ENCODE measurements at places on chromosomes 2 and 18.

DNA sequence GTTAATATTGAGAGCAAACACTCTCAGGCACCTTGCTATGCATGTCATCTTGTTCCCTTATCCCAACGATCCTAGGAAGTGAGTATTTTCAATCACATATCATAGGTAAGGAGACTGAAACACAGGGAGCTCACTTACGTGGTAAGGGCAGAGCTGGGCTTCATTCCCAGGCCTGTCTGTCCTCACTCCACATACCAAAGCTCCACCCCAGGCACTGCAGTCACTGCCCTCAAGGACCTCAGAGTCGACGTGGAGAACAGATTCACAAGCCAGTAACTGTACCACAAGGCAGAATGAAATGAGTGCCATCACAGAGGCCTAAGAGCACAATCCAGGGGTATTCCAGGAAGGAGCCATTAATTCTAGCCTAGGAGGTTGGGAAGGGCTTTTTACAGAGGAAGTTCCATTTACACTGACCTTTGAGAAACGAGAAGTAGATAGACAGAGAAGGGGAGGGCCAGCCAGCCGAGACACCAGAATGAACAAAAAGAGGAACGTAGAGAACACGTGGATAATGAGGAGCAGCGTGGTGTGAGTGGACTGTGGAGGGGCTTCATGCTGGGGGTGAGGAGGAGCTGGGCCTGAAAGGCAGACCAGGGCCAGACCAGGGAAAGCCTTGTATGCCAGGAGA, 48.6 kb downstream of the KIAA2012 start:
- no peak for DNase-seq

GRCh38 chr2:197168705-197169104, 141.9 kb downstream of the ANKRD44 start:
- peak; percentile 52 for DNase-seq

DNA sequence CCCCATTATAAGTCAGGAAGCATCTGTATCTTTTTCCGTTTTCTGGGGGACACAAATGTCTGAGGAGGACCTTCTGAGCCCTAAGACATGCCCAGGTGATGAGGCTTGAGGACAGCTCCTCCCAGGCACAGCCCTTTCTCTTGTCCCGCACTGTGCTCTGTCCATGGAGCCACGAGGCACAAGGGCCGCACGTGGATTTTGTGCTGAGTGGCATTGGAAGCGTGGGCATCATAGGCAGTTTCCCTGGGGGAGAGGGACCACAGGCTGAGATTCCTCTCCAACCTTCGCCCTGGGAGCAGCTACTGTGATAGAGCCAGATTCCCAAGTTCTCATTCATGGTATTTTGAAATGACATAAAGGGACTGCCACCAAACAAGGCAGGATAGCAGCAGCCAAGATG, 139.9 kb downstream of the SH3RF3 start:
- DNase-seq = no peak

- DNase-seq = no peak
These were observed 44.3 kb downstream of the SCN9A start for GRCh38 chr2:166331468-166331867.

GRCh38 chr2:11773747-11774525, 27.5 kb downstream of the LPIN1 start:
- no peak for DNase-seq

DNA sequence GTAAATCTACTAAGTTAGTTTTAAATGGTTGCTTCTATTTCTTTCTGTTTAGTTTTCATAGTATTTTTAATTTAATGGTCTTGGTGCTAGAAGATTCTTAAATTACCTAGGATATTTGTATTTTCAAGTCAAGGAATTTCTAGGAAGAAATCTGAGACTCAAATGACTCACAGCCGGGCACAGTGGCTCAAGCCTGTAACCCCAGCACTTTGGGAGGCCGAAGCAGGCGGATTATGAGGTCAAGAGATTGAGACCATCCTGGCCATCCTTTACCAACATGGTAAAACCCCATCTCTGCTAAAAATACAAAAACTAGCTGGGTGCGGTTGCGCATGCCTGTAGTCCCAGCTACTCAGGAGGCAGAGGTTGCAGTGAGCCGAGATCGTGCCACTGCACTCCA, 95.5 kb downstream of the C2orf74 start:
- DNase-seq = no peak

- DNase-seq = no peak
These were observed 60.7 kb downstream of the COL6A3 start for GRCh38 chr2:237353215-237353614.

DNA sequence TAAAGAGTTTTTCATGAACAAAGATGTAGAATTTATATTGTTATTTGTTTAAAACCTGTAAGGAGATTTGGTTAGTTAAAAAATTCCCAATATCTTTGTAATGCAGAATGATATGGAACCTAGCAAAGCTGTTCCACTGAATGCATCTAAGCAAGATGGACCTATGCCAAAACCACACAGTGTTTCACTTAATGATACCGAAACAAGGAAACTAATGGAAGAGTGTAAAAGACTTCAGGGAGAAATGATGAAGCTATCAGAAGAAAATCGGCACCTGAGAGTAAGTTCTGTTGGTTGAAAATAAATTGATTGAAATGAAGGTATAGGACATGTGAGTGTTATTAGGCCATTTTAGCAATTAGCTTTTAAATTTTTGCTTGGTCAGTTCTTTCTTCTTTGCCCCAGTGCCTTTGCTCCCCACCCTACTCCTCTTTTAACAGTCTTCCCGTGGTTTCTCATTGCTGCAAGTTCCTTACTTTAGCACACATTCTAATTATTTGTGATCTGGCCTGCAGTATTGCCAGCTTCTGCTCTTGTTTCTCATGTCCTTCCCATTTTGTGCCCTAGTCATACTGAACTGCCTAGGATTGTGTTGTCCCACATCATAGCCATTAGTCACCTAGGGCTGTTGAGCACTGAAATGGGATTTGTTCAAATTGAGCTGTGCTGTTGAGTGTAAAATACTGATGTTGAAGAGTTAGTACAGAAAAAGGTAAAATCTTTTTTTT, 36.6 kb downstream of the VAPA start:
- no peak for DNase-seq

DNA sequence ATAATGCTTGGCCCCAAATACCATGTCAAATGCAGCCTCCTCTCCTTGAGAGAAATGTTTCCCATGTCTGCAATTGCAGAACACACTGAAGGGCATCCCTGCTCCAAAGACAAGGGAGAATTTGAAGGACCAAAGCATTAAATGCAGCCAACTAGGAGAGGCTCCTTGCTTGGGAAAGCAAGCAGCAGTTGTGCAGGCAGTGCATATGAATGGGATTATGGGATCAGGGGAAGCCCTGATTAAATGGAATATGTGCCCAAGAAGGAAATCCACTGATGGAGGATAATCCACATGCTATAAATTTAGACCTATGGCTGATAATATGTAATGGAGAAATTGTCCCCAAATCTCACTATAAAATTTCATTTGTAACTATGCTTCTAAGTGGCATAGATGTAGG, 116.1 kb downstream of the NCKAP5 start:
- no peak for DNase-seq

DNA sequence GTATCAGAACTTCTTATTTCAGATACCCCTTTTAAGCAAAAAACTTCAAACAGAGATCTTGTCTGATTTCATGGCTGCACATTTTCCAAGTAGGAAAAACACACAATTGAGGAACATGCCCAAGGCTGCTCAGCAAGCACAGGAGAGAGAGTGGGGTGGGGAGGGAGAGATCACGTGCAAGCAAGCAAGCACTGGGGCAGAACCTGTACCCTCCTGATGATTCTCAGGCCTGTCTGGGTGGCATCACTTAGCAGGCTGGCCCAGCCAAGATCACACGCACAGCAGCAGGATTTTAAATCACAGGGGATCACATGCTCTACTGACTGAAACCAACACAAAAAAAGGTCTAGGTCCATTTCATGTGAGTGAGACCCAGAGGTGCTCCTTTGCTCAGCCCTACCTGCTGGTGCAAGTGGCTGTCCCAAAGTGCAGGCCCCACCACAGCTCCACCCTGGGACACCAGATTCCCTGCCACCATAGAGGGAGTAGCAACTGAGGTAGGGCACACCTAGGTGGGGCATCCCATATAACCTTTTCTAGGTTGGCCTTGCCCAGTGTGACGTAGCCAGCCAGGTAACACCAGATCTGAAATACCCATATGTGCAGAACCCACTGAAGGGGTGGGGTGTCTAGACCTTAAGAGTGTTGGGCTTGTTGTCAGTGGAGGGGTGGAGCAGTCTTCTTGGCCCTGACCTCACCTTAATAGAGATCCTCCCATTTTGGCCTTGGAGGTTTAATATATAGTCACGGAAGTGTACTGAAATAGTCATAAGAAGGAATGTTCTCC, 1.8 kb upstream of the LYPD6B start:
- DNase-seq = no peak

GRCh38 chr2:61670591-61671501, 132.7 kb upstream of the XPO1 start:
- peak; percentile 59 for DNase-seq

DNA sequence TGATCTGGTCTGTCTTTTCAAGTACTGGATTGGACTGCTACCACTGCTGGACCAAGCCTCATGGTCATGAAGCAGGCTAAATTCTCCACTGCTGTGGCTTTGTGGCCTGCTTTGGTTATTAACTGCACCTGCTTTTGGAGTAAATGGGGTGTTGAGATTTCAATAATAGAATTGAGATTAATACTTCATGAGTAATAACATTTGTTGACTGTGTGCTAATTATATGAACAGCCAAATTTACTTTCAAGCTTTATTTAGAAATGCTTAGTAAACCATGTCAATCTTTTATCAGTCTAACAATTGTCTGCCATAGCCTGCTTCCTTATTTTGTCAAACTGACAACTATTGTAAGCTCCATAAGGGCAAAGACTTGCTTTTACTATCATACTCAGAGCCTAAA, 27.4 kb upstream of the MTIF2 start:
- DNase-seq = no peak

DNA sequence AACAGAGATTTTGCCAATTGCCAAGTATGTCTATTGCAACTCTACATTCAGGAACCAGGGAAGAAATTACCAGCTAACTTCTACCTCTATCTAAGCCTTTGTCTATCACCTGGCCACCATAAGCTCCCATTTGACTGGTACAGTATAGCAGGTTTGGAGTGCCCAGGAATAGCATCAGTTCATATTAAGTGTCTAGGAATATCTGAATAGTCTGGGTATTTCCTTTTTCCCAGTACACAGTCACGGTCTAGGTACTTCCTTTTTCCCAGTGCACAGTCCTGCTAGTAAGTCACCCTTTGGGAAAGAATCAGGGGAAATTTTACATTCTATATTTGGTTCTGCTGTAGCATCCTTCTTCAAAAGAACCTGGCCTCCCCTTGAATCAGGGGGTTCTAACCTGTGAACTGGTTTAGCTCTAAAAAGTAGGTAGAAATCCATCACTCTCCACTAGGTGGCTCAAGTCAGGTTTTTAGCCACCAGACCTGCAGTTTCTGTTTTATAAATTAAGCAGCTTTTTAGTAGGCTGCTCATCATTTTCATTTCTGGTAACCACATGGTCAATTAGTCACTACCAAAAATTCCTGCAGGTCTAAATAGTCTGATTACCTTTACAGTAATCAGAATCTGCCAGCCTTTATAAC, 49.3 kb upstream of the DNAJC10 start:
- DNase-seq = peak; percentile 46

DNA sequence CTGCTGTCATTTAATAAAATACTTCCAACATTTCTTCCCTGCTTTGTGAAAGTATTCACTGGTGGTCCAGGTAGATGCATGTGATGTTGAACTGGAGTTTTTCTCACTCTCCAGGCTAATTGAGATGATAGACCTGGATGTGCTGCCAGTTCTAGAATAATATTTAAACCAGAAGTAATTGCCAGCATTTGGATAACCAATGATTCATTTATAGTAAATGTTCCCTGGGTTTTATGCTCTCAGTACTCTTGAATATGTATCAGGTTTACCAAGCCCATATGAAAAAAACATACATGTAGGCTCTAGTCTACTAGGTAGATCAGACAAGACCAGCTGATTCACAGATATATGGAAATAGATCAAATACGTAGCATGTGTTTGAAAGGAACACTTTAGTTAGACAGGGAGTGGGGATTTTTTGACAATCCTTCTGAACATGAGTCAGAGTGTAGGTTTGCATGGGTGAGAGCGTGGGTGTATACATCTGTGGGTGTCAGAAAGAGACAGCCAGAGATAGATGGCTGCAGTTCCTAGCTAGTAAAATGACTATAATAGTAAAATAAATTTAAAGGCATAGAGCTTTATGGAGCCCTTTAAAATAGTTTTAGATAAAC, 115.1 kb downstream of the NAB1 start:
- DNase-seq = no peak

DNA sequence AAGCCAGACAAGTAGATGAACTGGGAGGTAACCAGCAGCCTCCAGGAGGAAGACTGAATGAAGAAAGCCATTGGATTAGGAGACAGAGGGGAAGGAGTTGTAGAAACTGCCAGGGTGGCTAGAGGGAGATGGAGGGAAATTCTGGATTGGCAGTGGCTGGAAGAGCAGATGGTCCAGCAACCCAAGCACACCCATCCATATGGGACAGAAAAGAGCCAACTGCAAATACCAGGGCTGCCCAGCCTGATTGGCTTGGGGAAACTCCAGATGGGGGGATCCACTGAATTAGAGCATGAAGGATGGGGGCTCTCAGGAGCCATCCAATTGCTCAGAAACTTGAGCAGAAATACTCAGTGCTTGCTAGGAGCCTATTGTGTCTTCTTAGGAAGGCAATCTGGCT, 173.5 kb upstream of the EPB41L3 start:
- DNase-seq = no peak

DNA sequence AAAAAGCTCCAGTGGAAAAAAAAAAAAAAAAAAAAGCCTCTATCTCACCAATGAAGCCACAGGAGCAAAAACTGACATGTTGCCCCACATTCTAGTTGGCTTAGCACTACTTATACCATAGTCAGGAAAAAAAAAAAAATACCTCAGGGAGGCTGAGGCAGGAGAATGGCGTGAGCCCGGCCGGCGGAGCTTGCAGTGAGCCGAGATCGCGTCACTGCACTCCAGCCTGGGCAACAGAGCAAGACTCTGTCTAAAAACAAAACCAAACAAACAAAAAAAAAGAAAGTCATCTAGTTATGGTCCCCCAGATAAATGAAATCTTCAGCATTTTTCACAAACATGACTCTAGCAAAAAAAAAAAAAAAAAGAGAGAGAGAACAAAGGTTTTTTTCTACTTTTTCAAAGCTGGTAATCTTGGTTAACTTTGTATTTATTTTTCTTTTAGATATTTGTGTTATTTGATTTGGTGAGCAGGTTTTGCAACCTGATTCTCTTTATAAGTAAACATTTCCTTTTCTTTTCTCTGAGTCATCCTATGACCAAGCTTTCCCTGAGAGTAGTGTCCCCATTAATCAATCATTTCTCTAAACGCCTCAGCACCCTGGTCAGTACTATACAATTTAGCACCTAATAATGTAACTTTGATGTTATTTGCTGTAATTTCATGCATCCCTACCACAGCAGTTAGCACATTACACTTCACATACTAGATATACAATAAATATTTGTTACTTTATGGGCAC, 273.7 kb upstream of the PIK3C3 start:
- peak; percentile 26 for DNase-seq

Data from adipocyte (in vitro differentiated cells).